ENCODE measurements at places on chromosomes 5 and 9.

GRCh38 chr9:79609468-79610018 is 37.8 kb downstream of the TLE4 start:
- no peak for DNase-seq

GRCh38 chr5:171428809-171429542 is 9.5 kb downstream of the FGF18 start:
- no peak for DNase-seq

- DNase-seq = peak; percentile 12
These were observed 15.0 kb downstream of the PJA2 start for GRCh38 chr5:109394806-109395205.

- DNase-seq = peak; percentile 73
These were observed 372.6 kb downstream of the ZNF608 start for GRCh38 chr5:124373883-124374282.

DNA sequence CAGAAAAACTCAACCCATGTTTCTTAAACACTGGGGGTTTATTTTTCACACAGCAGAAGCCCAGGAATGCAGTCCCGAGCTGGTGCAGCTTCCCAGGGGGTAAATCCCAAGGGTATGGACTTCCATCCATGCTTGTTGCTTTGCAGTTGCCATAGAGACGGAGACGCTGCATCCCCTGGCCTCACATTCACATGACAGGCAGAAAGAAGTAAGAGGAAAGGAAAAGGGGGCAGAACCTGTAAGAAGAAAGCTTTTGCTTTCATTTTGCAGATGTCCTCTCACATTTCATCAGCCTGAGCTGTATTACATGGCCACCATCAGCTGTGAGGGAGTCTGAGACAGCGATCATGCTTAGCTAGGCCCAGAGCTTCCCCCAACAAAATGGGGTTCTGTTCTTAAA is 321.0 kb downstream of the AGTPBP1 start:
- DNase-seq = peak; percentile 72

DNA sequence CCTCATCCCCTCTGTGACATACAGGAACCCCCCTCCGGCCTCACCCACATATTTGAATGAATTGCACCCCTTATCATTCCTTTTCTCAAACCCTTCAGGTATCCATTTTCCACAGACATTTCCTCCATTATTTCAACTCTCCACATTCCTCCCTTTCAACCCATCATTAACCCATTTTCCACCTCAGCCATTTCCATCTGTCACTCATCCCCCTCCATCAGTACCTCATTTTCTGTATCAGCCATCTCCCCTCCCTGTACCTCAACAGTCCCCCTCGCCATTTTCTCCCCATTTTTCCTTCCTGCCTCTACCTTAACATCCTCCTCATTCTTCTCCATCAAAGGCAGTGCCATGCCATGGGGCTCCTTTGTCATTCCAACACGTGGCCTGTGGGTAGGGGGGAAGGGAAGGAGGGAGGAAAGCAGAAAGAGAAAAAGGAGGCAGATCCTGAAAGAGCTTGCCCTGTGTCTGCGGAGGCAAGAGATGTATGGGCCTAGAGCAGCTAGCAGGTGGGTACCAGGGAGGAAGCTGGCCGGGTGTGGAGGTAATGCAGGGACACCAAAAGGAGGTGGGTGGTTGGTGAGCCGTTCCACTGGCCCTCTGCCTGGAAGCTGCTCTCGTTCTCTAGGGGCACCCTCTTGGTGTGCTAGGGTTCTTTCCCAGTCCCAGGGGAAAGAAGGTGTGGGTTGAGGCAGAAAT is 1.5 kb downstream of the DNAJB5 start:
- DNase-seq = no peak

- peak; percentile 78 for DNase-seq
These were observed 565.0 kb downstream of the DMRTA1 start for GRCh38 chr9:23011669-23012068.

GRCh38 chr5:134845852-134846640 is at the start of gene C5orf24:
TSS of gene C5orf24 (plus strand) at chr5:134845968. CDS start at chr5:134854901, 8,933 bp downstream.
- DNase-seq = peak; percentile 96

GRCh38 chr9:76691517-76692313 is 72.5 kb upstream of the PCA3 start:
- DNase-seq = peak; percentile 8

- no peak for DNase-seq
These were observed 345.4 kb upstream of the MEF2C start for GRCh38 chr5:89228355-89228754.

GRCh38 chr5:128826275-128826674 is 139.0 kb upstream of the SLC27A6 start:
- DNase-seq = peak; percentile 86

DNA sequence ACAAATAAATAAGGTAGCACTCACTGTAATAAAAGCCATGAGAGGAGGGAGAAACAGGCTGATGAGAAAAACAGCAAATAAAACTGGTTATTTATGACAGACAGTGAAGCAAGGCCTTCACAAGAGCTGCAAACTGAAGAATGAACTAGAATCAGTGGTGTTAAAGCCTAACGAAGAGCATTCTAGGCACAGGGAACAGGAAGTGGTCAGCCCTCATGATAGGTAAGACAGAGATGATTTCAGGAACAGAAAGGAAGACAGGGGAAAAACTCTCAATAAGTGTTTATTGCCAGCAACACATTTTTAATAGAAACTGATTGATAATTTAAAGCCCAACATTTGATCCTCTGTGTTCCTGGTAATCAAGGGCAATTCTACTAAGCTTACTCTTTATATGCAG is 124.5 kb downstream of the EDIL3 start:
- no peak for DNase-seq

- DNase-seq = no peak
These were observed 16.2 kb upstream of the FAT2 start for GRCh38 chr5:151607304-151607703.

- no peak for DNase-seq
These were observed 83.1 kb upstream of the FBXW11 start for GRCh38 chr5:172089298-172090117.

DNA sequence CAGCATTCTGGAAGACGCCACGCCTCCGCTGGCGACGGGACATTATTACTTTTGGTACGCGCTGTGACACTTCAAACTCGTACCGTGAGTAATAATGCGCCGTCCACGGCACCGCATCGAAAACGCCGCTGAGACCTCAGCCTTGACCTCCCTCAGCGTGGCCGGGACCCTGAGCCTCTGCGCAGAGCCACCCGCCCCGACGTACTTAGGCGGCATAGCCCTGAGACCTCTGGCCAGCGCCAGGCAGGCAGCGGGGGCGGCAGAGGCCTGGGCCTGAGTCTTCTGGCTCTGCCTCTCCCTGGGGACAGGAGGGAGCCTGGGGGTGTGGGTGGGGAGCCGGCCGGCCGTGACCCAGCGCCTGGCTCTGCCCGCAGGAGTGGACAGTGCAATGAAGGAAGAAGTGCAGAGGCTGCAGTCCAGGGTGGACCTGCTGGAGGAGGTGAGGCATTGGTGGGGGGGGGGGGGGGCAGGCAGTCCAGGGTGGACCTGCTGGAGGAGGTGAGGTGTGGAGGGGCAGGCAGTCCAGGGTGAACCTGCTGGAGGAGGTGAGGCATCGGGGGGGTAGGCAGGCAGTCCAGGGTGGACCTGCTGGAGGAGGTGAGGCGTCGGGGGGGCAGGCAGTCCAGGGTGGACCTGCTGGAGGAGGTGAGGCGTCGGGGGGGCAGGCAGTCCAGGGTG is 8.0 kb downstream of the EGFL7 start:
- no peak for DNase-seq

DNA sequence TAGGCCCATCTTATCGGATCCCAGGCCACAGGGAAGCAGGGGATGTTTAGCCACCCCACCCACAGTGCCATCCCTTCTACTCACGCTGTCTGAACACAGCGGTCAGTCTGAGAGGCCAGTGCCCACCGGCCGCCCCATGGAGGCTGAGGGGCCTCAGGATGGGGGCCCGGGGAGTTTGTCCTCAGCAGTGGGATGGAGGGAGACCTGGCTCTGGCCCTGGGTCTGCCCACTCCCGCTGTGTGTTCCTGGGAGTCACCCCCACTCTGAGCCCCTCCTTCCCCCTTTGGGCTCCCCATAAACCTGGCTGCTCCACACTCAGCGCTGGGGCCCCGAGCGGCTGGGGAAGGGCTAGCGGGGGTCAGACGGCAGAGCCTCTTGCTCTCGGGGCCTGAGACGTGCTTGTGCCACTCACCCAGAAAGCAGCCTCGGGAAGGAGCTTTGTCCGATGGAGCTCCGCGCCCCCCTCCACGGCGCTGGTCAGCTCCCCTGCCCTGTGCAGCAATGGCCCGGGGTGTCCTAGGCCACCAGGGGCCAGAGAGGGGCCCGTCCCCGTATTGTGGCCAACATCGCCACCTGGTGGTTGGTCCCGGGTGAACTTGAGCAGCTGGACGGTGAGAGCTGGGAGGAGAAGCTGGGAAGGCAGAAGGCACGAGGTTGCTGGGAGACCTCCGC is 10.9 kb upstream of the LAMC3 start:
- DNase-seq = peak; percentile 62

DNA sequence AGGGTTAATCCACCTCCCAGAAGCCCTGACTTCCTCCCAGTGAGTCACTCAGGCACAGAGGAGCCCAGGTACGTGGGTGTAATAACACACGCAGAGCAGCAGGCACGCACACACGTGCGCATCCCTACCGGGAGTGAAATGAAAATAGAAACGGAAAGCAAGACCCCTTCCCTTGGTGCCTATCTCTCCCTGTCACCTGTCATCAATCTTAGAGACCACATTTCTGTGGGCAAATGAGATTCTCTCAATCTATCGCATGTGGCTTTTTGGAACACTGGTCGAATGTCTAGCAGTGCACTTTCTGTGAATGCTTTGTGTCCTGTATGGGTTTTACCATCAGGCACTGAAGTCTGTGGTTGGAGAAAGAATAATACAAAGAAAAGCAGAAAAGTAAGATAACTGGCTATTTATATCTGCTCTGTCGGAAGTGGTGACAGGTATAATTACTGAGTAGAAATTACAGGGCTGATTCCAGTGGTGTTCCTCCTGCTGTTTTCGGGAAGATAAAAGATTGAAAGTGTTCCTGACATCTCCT is 137.7 kb upstream of the GRIA1 start:
- DNase-seq = peak; percentile 3

DNA sequence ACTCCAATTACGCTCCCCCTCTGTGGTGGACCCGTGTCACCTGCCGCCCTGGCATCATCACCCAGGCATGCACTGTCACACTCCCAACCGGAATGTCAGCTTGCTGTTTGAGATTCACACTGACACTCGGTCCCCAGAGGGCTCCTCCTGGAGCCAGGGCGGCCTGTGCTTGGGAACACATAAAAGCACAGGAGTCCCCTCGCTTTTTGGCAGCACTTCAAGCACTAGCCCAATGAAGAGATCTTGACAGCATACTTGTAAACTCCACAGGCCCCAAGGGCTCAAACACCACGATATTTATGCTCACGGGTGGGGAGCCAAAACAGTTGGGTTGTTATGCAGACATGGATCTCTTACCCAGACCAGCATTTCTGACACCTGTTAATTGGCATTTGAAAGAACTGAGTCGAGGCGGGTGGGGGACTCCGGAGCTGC is 90.8 kb upstream of the EGFLAM start:
- no peak for DNase-seq

DNA sequence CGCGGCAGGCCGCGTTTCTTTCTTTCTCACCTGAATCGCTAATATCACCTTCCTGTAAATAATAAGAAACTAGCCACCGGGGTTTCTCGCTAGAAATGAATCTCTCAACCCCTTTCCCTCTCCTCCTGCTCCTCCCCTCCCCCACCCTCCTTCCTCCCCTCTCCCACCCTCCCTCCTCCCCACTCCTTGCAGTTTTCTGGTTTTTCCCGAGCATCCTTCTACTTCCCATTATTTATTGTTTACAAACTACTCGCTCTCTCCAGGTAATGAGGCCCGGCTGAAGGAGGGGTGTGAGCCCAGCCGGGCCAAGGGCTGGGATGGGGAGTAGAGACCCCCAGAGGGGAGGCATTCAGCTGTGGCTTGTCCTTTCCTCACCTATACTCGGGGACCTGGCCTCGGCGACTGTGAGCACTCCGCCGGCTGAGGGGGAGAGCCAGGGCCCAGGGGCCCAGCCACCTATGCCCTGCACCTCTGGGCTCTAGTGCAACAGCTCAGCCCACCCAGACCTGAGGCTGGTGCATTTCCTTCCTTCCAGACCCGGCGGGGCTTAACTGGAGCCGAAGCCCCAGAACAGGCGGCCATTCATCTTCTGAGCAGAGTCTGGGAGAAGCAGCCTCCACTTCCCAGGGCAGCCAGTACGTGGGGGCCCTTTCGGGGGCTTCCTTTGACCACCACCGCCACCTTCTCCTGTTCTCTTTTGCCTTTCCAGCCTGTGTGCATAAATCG is 2.1 kb upstream of the IRX4 start:
- DNase-seq = no peak

DNA sequence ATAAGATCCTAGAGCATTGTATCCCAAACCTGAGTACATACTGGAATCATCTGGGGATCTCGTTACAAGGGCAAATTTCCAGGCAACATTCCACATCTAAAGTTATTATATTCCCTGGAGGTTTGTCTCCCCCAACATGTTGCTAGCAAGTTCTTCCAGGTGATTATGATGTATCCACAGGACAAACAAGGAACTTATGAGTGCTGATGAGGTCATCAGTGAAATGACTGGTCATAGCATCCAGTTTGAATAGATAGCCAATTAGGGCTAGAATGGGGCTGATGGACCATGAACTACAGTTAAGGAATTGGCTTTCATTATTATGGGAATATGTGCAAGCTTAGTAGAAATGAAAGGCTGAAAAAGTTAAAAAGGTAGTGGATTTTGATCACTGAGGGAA is 115.2 kb downstream of the CWC27 start:
- DNase-seq = no peak

GRCh38 chr5:37569466-37569865 is 190.3 kb downstream of the WDR70 start:
- DNase-seq = no peak

GRCh38 chr5:78242001-78242400 is 52.5 kb downstream of the AP3B1 start:
- no peak for DNase-seq

DNA sequence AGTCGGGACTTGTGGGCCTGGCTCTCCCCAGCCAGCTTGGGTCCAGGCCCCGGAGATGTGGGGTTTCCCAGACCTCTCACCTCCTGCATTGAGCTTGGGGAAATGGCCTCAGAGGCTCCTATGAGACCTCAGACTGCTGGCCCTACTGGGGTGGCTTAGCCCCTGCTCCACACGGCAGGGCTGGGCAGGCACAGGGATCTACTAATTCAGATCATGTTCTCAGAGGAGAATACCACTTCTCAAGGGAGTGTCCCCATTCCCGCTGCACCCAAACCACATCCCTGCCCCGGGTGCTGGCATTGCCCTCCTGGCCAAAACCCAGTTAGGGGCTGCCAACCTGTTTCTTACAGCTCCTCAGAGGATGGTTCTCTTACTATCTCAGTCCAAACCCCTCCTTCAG is 82.1 kb upstream of the LMX1B start:
- DNase-seq = no peak

- no peak for DNase-seq
These were observed 92.7 kb downstream of the AOPEP start for GRCh38 chr9:94819161-94819687.

GRCh38 chr9:126699401-126699881 is 85.7 kb downstream of the LMX1B start:
- no peak for DNase-seq
